ENCODE measurements at places on chromosomes 16 and 17.

DNA sequence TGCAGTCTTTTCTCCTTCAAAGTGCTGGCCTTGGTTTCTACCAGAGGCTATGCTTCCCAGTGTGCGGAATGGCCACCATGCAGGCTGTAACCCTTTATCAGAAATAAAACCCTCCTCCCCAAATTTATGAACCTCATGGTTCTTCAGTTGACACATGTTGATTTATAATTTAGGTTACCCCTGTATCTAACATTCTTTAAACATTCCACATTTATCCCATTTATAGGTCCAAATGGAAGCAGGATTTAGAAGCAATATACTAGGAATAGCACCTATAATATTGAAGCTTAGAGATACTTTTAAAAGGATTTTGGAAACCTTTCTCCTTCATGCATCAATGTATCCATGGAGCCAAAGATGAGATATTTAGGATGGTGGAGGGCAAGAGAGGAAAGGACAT, 438.8 kb upstream of the C16orf82 start:
- DNase-seq: no peak

- DNase-seq: no peak
Measured at GRCh38 chr16:19254611-19255010, 30.9 kb upstream of the CLEC19A start.

DNA sequence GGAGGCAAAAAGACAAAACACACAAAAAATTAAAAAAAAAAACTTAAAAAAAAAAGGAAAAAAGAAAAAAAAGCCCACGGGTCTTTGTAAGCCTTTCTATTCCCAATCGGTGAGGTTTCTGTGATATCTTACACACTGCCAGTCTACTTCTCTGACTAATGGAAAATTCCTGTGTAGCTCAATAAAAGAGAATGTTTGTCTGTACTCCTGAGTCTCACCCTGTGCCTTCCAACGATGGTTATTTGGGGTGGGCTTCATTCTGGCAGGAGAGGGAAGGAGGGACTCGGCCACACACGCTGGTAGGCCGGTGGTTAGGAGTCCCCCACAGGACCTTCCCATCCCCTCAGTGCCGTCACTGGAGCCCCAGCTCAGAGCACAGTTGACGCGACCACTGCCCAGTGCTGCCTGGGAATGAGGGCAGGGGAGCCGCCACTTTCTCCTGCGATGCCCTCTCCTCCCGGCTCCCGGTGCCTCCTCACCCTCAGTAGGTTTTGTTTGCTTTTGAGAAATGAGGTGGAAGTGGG, 68.0 kb downstream of the AMFR start:
- DNase-seq: no peak

GRCh38 chr17:44065668-44066203, 735 bp downstream of the LSM12 start:
- peak; percentile 25 for DNase-seq

DNA sequence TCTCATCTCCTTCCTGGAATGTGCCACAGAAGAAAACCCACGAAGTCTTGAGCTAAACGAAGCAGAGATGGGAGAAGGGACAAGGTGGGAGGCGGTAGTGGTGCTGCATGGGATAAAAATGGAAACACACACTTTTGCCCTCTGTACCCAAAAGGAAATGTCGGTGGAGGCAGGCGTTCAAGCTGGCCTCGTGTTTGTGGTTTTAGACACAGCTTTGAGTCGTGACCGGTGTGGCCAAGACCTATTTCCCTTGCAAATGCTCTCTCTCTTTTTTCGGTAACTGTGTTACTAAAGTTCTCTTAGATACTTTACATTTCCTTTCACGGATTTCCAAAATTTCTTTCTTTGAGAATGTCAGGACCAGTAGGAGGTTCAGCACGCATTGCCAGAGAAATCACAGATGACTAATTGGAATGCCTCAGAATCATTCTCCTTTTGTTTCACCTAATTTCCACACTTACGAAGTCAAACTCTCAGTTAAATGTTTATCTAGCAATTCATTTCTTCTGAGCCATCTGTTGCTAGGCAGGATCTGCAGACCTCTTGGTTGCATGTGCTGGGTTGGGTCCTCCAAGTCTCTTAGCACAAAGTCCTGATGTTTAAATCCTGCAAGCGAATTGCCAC, 412.3 kb downstream of the MAF start:
- DNase-seq: no peak

- peak; percentile 58 for DNase-seq
Measured at GRCh38 chr17:7029659-7030058, 6.2 kb upstream of the SLC16A13 start.

DNA sequence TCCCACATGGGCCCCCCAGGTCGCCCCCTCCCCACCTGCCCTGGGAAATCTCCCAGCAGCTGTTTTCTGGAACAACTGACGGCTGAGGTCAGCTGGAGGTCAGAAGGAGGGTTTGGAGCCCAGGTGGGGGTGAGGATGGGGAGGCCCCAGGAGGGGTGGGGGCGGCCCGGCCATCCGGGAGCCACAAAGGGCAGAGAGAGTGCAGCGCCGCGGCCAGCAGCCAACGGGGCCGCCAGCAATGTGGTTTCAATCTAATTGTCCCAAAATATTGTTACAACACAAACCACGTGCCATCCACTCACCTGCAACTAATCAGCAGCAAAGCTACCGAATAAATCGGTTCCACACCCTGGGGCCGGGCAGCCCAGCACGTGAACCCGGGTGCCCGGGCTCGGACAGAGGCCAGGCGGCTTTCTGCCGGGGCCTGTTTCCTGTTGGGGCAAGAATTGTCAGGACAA, 28.3 kb upstream of the SLC38A10 start:
- DNase-seq: no peak
